Mammary microvascular endothelial cell (primary cell): ENCODE measurements at places on chromosomes 5 and 9. TPM values are rescaled to one million over a fixed set of nuclear protein-coding genes. Genes with fewer than 3 reads are reported as not detected.

CATSPER3 gene
- total RNA-seq, result 0.40 TPM in 1 of 2 replicates, not detected in the other

PCDHGB2 gene
- total RNA-seq, result 2.9 and 3.3 TPM in 2 replicates

ERAP2 gene
- 7.0 and 7.3 TPM in 2 replicates for total RNA-seq

IRGM gene
- total RNA-seq, result 0.07 TPM in 1 of 2 replicates, not detected in the other

PTGS1 gene
- total RNA-seq, result 0.59 and 1.5 TPM in 2 replicates

PCDHA1 gene
- total RNA-seq, result not detected in 2 replicates

HAVCR2 gene
- not detected in 2 replicates for total RNA-seq

TLX3 gene
- total RNA-seq, result not detected in 2 replicates

CCDC112 gene
- 5.8 and 6.9 TPM in 2 replicates for total RNA-seq

ARL14EPL gene
- total RNA-seq, result 0.07 and 0.15 TPM in 2 replicates

POC5 gene
- 9.1 and 10.0 TPM in 2 replicates for total RNA-seq

MBLAC2 gene
- 4.2 and 4.7 TPM in 2 replicates for total RNA-seq

CD74 gene
- total RNA-seq, result 9.2 and 12.0 TPM in 2 replicates

CCDC171 gene
- total RNA-seq, result 0.93 and 0.94 TPM in 2 replicates

CDKN2B-AS1 gene
- total RNA-seq, result 1.1 and 1.7 TPM in 2 replicates

BASP1 gene
- 74.4 and 78.5 TPM in 2 replicates for total RNA-seq

THBS4 gene
- total RNA-seq, result not detected in 2 replicates

PCDHGC3 gene
- total RNA-seq, result 18.0 and 18.2 TPM in 2 replicates

SLCO6A1 gene
- total RNA-seq, result not detected in 2 replicates

FRMD3 gene
- 12.1 and 18.2 TPM in 2 replicates for total RNA-seq

NR2F1 gene
- total RNA-seq, result 14.1 and 16.0 TPM in 2 replicates

FCN1 gene
- not detected in 2 replicates for total RNA-seq

SLC25A2 gene
- 0.15 TPM in 1 of 2 replicates, not detected in the other for total RNA-seq

ADRA1B gene
- 1.3 and 3.1 TPM in 2 replicates for total RNA-seq

ZNF462 gene
- 4.6 and 5.4 TPM in 2 replicates for total RNA-seq

CBY3 gene
- not detected in 2 replicates for total RNA-seq

SPOCK1 gene
- total RNA-seq, result 2.2 and 2.7 TPM in 2 replicates
